ENCODE measurements at places on chromosomes 1 and 21. TPM values are rescaled to one million over a fixed set of nuclear protein-coding genes. Genes with fewer than 3 reads are reported as not detected.

The CASQ1 gene
- total RNA-seq: 0.66 TPM

The SMCP gene
- total RNA-seq: not detected

The TNFRSF9 gene
- not detected for total RNA-seq

The SPRR2B gene
- total RNA-seq: not detected

The ACTL8 gene
- total RNA-seq: not detected

The TAL1 gene
- 2.3 TPM for total RNA-seq

The FCGR1A gene
- 0.55 TPM for total RNA-seq

The CD164L2 gene
- total RNA-seq: not detected

The HUNK gene
- 1.5 TPM for total RNA-seq

The TMEM82 gene
- total RNA-seq: not detected

The GJA4 gene
- total RNA-seq: 9.2 TPM

All from sigmoid colon (tissue), 7 donors.